Muscle of back (tissue), 13 donors: ENCODE measurements at places on chromosomes 16 and 17.

DNA sequence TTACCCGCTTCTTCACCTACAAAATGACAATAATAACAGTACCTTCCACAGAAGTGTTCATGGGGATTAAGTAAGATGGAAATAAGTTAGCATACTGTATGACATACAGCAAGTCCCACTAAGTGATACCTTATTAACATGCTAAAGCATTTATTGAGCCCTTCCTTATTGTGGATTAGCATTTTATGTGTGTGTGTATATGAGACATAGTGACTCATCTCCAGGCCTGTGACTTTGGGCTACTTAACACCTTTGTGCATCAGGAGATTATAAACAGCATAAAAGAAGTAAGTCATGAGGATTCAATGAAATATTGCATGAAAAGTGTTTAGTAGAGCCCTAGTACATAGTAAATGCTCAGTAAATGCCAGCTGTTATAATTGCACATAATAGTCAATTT, 52.9 kb downstream of the CA10 start:
- DNase-seq, result no peak

DNA sequence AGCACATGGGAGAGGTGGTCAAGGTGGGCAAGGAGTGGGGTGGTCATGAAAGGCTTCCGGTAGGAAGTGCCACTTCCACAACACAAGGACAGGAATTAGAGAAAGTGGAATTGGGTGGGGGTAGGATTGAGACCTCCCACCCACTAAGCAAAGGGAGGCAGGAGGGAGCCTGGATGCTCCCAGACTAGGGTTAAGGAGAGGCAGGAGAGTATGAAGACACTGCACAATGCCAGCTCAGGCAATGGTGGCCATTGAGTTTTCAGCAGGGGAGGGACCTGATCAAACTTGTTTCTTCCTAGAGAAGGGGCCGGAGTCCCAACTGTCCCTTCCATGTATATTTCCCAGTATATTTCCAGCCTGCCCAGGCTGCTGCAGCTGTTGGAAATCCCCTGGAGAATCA, 3.1 kb upstream of the RAB11FIP4 start:
- DNase-seq, result no peak

DNA sequence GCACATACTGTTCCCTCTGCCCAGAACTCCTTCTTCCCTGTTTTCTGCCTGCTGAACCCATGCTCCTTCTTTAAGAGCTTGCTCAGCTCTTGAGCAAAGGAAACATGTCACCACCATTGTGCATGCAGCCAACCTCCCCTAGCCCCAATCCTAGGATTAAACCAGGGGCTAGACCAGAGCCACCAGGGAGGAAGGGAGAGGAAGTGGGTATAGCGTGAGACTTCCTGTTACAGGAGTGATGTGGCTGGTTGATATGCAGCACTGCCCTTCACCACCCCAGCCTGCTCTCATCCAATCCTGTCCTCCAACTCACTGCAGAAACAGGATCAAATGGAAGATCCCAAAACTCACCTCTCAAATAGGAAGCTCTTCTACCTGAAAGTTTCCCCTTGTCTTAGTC, 67.1 kb upstream of the CDH5 start:
- no peak for DNase-seq

DNA sequence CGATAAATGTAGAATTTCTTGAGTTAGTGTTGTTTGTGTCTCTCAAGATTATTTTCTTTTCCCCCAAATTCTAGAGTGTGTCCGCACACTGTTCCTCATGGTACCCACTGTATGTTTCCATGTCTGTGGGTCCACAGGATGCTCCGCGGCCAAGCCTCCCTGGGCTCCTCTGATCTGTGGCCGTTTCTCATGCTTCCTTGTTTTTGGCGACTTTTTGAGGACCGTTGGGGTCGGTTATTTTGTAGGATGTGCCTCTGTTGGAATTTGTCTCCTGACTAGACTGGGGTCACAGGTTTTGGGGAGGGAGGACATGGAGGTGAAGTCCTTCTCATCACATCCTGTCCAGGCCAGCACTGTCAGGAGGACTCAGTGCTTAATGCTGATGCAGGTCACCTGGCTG, 140.0 kb downstream of the LAT start:
- no peak for DNase-seq

DNA sequence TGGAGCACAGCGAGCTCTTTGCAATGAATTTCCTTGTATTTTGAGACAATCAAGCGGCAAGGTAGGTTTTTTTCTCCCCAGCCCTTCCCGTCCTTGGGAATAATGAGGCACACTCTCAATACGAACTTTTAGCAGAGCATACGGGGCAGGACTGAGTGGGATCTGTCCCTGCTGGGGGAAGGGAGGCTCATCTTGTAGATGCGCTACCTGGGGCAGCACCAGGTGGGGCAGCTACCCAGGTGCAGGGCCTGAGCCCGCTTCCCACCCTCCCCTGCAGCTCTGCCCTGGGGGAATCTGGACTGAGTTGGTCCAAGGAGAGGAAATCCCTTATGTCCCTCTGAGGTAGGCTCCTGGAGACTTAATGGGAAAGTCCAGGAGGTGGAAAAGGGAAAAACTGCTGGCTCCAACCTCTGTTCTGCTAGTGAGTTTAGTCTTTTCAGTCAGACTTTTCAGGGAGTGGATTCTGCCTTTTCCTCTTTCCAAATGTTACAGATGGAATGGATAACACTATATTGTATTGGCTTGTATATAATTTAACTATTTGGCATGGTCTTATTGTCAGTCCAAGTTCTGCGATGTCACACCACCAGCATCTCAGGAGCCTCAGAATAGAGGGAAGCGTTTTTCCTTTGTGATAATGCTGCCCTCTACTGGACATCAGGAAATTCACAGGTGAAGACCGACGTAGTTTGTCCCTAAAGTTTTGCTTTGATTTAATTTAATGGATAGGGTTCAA, 9.6 kb upstream of the CES1 start:
- peak; percentile 49 for DNase-seq

DNA sequence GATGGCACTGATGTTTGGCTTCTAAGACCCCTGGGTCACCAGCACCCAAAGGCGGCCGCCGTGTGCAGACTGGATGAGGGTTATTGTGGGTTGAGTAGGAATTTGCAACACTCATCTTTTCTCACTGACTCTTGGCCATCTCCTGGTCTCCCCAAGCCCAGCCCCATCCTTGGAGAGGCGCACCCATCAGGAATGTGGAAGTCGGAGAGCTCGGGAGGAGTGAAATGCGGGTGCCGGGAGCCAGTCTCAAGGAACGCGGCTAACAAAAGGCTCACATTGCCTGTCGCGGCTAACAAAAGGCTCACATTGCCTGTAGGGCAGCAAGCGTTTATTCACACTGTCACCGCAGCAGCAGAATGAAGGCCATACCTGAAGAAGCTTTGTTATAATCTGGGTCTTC, 248.6 kb downstream of the FOXL1 start:
- no peak for DNase-seq

- DNase-seq, result no peak
Observed at GRCh38 chr17:4467287-4467686, 31.4 kb upstream of the SPNS2 start.

DNA sequence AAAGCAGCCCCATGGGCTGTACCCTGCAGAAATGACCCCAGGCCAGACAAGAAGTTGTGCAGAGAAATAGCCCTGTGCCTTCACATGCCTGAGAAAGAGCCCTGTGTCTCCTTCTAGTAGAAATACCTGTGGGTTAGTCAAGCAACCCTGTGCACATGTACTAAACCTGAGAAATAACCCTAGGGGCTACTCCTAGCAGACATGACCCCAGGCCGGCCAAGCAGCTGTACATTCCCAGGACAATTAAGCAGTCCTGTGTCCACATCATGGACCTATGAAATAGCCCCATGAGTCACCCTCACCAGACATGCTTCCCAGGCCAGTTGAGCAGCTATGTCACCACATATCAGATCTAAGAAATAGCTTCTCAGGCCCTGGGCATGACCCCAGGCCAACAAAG, 519.7 kb upstream of the CA10 start:
- DNase-seq, result no peak

GRCh38 chr17:13593757-13594156, 8.0 kb downstream of the HS3ST3A1 start:
- no peak for DNase-seq

GRCh38 chr17:7806587-7806986, 27.4 kb upstream of the KDM6B start:
- no peak for DNase-seq

GRCh38 chr16:13956635-13957196, 36.8 kb downstream of the ERCC4 start:
- DNase-seq, result no peak

GRCh38 chr16:78871241-78871640, 729.3 kb downstream of the MAF start:
- no peak for DNase-seq

- DNase-seq, result peak; percentile 88
Observed at GRCh38 chr17:37358830-37359681, 16.7 kb upstream of the C17orf78 start.

DNA sequence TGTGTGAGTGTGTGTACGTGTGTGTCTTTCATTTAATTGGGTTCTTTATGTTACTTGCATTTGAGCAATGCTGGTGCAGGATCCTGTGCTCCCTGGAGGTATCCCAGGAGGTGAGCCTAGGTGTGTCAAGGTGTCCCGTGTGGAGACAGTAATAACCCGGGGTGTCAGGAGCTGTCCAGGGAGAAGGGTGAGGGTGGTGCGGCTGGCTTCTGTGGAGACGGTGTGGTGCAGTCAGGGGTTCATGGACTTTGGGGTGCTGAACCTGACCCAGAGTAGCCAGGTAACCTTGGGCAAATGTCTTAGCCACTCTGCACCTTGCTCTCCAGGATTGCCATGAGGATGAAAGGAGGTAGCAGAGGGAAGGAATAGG, 7.4 kb upstream of the ELAC2 start:
- DNase-seq, result no peak

DNA sequence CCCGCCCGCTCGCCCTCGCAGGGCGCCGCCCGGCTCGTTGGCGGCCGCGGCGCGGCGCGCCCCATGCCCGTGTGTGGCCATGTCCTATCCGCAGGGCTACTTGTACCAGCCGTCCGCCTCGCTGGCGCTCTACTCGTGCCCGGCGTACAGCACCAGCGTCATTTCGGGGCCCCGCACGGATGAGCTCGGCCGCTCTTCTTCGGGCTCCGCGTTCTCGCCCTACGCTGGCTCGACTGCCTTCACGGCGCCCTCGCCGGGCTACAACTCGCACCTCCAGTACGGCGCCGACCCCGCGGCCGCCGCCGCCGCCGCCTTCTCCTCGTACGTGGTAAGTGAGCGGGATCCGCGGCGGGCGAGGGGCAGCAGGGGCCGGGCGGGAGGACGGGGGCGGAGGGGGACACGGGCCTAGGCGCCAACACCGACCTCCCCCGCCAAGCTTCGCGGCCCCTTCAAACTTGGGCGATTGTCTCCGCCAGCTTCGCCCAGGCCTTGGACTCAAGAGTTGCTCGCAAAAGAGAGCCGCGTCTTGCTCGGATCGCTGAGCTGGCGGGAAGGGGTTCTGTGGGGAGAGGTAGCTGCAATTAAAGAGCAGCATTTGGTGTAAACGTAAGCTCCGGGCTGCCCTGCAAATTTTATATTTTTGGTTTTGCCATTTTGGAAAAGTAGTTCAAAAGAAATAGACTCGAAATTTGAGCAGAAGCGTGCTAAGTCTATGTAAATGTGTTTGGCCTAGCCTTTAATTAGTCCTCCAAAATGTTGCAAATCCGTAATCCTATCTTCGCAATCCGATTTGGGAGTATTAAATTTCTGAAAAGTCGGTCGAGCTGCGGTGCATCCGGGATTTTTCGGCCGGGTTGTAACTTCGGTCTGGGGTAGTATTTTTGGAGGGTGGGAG, 702 bp downstream of the IRX5 start:
- peak; percentile 36 for DNase-seq

DNA sequence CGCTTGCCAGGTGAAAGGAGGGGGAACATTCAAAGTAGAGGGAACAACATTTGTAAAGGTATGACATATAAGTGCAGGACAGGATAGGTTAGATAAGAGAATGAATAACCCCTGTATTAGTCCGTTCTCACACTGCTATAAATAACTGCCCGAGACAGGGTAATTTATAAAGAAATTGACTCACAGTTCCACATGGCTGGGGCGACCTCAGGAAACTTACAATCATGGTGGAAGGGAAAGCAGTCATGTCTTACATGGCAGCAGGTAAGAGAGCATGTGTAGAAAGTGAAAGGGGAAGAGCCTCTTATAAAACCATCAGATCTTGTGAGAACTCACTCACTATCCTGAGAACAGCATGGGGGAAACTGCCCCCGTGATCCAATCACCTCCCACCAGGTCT, 223.8 kb downstream of the SOX9 start:
- DNase-seq, result no peak

DNA sequence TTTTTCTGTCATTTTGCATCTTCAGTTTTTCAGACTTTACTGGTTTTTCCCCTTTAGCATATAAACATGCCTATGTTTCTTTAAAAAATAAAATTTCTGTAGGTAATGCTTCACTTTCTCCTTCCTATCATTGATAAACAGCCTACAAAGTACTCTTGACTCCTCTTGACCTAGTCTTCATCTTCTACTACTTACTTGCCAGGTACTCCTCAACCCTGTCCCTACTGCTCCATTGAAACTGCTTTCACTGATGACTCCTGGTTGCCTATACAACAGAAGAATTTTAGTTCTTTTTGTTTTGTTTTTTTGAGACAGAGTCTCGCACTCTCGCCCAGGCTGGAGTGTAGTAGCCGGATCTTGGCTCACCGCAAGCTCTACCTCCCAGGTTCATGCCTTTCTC, 7.0 kb downstream of the DDX42 start:
- DNase-seq, result no peak

DNA sequence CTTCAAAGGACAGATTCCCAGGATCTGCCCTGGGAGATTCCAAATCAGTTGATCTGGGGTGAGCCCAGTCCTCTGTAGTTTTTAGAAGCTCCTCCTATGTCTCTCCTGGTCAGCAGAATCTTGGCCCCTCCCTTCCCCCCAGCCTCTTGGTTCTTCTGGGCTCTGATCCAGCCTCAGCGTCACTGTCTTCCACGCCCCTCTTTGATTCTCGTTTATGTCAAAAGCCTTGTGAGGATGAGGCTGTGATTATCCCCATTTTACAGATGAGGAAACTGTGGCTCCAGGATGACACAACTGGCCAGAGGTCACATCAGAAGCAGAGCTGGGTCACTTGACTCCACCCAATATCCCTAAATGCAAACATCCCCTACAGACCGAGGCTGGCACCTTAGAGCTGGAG, 840 bp upstream of the CDH5 start:
- no peak for DNase-seq

DNA sequence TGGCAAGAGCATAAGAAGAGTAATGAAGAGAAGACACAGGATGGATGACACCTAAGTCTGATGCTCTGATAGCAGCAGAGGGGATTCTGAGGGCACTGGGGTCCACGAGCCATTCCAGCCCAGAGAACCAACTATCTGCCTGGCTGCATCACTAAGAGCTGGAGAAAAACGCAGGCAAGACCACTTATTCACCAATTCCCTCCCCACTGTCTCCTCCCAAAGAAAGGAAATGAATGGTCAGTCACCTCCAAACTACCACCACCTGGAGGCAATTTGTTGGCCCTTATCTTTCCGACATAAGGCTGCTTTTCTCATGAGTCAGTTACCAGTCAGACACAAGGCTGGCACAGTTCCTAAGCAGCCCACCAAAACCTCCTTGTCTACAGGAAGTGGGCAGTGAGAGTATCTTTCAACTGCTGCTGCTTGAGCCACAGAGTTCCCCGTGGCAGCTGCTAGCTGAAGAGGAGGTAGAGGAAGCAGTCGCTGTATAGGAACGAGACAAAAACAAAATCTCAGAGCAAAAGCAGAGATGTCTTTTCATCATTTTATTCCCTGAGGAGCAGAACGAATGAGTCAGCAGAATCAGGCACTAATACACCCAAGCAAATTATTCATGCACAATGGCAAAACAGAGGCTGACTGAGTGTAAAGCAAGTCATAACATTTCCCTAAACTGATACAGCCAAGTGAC, 111.1 kb downstream of the SMG6 start:
- no peak for DNase-seq

GRCh38 chr17:27466376-27466742, 10.1 kb downstream of the KSR1 start:
- no peak for DNase-seq

- no peak for DNase-seq
Observed at GRCh38 chr16:51286272-51286671, 135.2 kb upstream of the SALL1 start.
